ENCODE measurements at places on chromosomes 7 and 10.
A peak's percentile ranks its signal among the peaks of the same experiment; 100 is the strongest.

DNA sequence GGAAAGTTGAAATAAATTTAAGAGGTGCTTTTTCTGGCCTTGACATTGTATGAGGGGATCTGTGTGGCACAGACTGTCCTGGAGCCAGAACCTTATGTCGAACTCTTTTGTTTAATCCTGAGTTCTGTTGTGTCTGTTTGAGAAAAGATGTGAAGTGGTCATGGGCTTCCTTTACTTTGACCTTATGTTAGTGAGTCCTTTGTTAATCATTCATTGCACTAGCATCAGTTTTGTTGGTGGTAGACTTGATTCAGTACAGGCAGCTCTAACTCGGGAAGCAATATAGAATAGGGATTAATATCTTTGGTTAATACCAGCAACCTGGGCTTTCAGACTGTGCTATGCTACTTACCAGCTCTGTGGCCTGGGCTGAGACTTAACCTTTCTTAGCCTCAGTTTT, 123.9 kb upstream of the FZD1 start:
- no peak for DNase-seq

DNA sequence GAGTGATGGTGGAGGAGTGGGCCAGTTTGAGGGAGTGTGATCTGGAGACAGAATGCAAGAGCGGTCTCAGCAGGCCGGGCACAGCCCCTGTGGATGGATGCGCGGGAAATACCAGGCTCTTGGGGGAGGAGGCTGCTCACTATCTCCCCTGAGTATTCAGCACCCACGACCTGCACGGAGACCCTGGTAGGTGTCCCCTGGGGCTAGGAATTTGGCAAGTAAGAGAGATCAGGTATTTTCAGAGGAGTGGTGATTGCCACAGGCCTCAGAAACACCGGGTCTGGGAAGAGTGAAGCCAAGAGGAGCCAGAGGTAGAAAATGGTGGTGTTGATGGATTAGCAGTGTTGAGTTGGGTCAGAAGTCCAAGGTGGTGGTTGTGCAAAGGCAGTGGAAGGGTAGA, 426.3 kb downstream of the PAXIP1 start:
- DNase-seq: no peak

DNA sequence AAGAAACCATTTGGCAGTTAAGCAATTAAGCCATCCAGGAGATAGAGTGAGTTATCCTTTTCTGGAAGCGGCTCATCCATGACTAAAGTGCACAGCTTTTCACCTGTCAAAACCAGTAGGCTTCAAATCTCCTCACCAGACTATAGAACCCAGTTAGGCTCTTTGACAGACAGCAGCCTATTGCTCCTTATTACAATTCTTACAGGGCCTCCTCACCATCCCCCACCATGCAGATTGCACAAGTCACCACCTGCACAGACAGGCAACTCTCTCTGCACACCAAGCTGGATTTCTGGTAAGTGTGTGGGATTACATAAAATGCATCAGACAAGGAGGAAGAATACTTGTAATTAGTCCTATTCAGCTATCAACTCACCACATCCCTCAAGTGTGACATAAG, 301.6 kb downstream of the SNX13 start:
- DNase-seq: peak; percentile 93

GRCh38 chr10:119227825-119228224, 20.5 kb downstream of the GRK5 start:
- no peak for DNase-seq

DNA sequence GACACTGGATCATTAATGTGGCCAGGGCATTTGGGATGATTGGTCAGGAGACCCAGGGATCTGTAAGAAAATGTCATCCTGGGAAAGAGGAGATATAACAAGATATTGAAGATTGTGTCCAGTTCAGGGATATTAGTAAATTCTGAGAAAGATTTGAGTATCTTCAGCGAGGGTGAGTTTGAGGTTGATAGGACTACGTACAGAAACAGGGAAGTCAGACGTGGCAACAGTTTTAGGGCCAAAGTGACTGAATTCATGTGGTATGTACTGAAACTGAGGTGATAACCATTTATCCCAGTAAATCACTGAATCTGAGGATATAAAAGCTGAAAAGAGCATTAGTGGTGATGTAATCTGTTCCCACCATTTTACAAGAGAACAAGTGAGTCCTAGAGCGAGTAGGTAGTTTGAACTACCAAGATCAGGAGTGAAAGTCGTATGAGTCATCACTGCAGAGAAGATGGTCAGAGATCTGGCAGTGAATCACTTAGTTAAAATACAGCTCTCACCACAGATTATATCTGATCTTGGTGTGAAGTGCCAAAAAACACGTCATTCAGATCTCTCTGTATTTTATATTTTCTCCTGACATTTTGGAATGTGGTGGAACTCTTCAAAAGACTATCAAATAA, 220.5 kb downstream of the CDK14 start:
- no peak for DNase-seq

- no peak for DNase-seq
Measured at GRCh38 chr10:5219262-5219661, 22.6 kb downstream of the AKR1C4 start.

DNA sequence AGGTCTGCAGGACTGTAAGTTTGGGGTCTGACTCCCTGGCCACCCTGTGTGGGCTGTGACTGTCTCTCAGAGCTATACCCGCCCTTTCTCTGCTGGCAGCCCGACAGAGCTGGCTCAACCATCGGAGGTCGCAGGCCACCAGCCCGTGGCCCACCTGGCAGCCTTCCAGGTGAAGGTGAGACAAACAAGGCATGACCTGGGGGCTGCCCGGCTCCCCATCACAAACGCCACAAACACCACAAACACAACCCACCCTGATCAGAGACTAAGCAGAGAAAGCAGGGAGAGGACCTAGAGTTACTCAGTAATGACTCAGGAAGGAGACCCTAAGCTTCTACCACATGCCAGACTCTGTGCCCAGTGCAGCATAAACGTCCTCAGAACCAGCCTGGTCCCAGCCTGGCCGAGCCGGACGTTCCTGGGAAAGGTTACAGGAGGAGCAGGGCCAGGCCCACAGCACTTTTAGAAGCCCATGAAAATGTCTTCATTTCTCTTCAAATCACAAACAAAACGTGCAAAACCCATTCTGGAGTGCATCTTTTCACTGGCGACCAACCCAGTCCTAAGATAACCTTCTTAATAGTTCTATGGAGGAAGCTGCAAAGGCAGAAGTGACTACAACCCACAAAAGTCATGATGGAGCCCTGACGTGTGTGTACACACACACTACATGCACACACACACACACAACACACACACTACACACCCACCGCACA, 66.8 kb downstream of the MKI67 start:
- DNase-seq: no peak

- DNase-seq: no peak
Measured at GRCh38 chr7:157523766-157524421, 187.1 kb downstream of the DNAJB6 start.

- DNase-seq: no peak
Measured at GRCh38 chr7:81051811-81052413, 133.1 kb upstream of the SEMA3C start.

DNA sequence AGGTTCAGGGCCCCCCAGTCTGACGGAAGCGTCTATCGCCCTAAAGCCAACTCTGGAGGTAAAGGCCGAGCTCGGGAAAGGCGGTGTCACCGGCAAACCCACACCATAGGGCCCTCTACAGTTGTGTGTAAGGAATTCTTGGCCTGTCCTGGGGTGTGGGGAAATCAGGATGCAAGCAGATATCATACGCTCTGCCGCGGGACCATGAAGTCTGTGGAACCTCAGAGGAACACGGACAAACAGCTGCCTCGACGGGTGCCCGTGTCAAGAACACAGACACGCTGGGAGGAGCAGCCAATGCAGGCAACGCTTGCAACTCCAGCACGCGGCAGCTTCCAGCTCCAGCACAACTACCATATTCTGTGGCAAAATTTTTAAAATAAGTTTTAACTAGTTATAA, 157.9 kb downstream of the DIP2C start:
- DNase-seq: no peak

DNA sequence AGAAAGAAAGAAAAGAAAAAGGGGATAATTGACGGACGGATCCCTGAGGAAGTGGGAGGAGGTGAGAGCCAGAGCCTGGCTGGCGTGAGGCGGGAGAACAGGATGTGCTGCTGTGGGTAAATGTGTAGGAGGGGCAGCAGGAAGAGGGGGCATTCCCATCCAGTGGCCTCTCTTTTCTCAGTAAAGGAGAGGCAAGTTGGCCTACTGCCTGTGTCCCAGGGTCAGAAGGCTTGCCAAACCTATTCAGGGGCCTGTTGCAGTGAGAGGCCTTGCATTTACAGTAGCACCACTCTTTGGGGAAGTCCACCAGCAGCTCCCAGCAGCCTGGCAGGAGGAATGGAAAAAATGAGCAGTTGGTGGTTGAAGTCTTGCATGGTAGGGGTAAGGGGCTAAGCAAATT, 26.6 kb upstream of the ASCC1 start:
- no peak for DNase-seq

- no peak for DNase-seq
Measured at GRCh38 chr10:61071580-61071979, 127.6 kb upstream of the RHOBTB1 start.

GRCh38 chr7:149369497-149369896, 91.4 kb downstream of the ZNF777 start:
- no peak for DNase-seq

GRCh38 chr10:130160775-130161174, 24.6 kb downstream of the GLRX3 start:
- peak; percentile 2 for DNase-seq

Measured in NCI-H82 (cell line).